IPS DF 6.9 (cell line): ENCODE measurements at places on chromosomes 16 and 17.

DNA sequence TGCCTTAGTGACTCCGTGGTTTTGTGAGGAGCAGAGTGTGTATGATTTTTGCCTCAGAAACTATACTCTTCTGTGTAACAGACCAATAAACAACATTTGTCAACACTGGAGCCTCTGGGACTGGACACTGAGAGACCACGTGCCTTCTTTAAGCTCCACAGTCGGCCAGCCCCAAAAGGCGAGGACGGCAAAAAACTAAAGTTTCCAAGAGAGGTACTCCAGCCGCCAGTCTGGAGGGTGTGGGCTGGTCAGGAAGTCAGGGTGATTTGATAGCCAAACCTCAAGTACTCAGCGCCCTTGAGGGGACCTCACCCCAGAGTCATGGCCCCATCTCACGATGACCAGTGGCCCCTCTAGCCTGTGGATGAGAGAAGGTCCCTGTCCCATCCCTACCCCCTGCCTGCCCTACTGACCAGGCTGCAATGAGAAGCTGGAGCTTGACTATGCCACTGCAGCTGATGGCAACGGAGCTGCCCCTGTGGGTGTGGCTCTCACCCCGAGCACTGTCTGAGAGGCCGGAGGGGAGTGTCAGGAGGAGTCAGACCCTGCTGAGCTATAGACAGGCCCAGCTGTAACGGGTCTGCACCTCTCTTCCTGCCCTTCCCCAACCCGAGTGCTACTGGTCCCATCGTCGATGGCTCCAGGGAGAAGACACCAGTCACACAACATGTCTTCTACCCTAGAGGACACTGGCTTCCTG is 19.8 kb downstream of the MNT start:
- DNase-seq, result no peak

GRCh38 chr16:22007509-22008214 is at the start of gene MOSMO:
Gene MOSMO, plus strand, starts transcription at chr16:22008111. Its CDS starts 191 bp downstream, at chr16:22008302.
- DNase-seq, result no peak

- DNase-seq, result no peak
These were observed 17.8 kb downstream of the RGS9 start for GRCh38 chr17:65154770-65155589.

GRCh38 chr16:1343428-1344242 is 8.0 kb downstream of the TSR3 start:
- no peak for DNase-seq

- DNase-seq, result no peak
These were observed 387.1 kb downstream of the HS3ST4 start for GRCh38 chr16:26078716-26079355.

DNA sequence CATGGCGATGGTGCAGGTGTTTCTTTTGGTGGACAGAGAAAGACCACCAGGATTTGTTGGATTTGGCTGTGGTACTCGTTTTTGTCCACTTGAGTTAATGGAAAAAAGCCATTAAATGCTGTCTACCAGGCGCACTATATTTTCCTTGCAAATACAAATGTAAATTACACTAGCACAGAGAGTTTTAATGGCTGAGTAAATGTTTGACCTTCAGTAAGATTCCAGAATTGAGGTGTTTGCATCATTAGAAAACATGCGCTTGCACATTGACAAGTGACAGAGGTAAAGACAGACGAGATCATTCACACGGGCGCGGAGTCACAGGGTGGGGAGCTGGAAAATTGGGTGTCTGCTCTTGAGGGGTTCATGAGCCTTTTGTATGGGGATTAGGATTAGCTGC is 53.5 kb upstream of the AKTIP start:
- no peak for DNase-seq
